ENCODE measurements at places on chromosomes 5 and 9. TPM values are rescaled to one million over a fixed set of nuclear protein-coding genes. Genes with fewer than 3 reads are reported as not detected.

Gene PNPLA7
- total RNA-seq = 0.39 TPM

DNA sequence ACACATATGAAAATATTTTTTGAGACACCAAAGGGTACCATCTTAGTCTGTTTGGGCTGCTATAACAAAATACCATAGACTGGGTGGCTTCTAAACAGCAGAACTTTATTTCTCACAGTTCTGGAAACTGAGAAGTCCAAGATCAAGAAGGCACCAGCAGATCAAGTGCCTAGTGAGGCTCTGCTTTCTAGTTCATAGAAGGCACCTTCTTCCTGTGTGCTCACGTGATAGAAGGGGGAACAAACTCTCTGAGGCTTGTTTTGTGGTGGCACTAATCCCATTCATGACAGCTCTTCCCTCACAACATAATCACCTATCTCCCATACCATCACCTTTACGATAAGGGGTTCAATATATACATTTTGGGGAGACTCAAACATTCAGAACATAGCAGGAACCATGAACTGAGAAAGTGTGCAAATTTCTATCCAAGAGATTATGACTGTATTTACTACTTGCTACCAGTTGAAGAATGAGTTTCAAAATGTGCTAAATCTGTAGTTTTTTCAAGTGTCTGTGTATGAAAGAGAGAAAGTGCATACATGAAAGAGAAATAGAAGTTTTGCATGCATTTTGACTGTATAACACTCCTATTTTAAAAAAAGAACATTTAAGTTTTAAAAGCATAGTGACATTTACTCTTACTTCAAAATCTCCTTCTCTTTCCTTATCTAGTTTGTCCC is 207.3 kb downstream of the PARP8 start:
- DNase-seq = no peak

DNA sequence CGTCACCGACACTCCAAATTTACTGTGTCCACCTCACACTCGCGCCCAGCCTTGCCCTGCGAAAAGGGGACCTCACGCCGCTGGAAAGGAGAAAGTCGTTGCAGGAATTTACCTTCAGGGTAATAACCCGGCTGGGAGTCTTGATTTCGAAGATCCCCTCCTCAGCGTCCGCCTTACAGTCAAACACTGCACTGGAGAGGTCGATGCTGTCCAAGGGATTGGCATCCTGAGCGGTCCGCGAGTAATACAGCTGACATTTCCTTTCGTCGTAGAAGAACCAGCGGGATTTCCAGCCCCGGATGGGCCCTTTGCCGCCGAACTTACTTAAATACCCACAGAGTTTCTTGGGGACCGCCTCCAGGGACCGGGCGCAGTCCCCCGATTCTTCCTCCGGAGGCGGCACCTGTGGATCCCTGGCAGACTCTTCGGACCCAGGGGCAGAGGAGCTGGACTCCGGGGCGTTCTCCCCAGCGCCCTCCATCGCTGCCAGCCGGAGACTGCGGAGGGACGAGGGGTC is 330 bp downstream of the TBC1D2 start:
- DNase-seq = peak; percentile 87

DNA sequence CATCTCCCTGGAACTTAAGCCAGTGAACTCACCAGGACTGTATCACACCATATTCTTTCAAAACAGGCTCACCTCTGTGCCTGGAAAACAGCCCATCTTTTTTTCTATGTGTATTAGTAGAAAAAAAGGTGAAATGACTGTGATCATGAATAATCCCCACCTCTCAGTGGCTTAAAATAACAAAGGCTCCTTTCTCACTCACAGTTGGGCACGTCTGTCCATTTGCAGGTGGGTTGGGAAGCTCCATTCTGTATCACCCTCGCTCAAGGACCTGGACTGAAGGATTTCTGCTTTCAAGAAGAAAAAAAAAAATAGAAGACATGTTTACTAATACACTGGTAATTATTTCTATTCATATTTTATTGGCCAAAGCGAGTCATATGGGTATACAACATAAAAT is 17.3 kb upstream of the FGF1 start:
- peak; percentile 58 for DNase-seq

DNA sequence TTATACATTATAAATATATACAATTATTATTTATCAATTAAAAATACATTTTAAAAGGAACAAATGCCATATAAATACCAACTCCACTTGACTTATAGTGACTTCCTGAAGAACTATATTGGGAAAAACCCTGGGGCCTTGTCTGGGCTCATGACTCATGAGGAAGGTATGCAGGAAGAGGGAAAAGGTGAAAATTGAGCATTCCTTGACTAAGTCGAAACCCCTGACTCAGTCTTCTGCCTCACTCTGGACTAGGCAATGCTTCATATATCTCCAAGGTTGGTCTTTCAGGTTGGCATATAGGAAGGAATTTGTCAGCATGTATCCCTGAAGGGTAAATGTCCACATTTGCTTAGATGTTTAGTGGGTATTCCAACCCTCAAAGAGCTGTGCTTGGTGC is 78.5 kb downstream of the SH3TC2 start:
- DNase-seq = peak; percentile 60

DNA sequence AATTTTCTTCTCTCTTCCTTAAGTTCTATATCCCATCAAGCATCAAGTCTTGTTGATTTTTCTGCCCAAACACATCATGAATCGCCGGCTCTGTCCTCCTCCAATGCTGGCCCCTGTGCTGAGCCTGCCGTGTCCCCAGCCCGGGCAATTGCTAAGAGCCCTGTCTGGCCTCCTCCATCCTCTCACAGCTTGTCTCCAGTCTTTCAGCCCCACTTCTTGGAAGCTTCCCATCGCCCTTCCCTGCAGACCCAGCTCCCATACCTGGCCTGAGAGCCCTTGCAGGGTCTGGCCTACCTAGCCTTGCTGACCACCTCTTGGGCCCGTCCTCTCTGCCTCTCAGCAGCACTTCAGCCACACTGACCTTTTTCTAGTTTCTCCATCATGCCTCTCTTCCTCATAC is 61.9 kb downstream of the COL15A1 start:
- no peak for DNase-seq

DNA sequence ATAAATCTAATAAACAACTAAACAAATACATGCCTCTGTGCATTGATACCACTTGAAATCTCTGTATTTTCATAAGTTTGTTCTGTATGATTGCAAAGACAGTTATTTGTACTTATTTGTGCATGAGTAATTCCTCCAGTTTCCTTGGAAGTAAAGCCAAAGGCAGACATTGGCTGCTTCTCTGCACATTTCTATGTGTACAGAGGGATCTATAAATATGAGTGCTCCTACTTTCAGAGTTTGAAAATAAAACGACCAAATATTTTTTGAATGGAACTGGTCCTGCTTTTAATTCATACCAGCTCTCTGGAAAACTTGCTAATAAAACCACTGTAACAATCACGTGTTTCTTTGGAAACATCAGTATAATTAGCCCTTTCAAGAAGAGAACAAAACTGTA is 306.5 kb downstream of the MAN2A1 start:
- no peak for DNase-seq

Gene NIPAL4
- 0.27 TPM for total RNA-seq

Gene MAP1B
- total RNA-seq = 263 TPM

GRCh38 chr5:105506692-105507277 is 1944.2 kb upstream of the NUDT12 start:
- DNase-seq = peak; percentile 59

- no peak for DNase-seq
Observed at GRCh38 chr5:17805227-17805825, 171.1 kb downstream of the TAF11L14 start.

- DNase-seq = no peak
Observed at GRCh38 chr9:130867556-130867955, 29.1 kb downstream of the QRFP start.

Gene GABRP
- total RNA-seq = 3.0 TPM

- DNase-seq = no peak
Observed at GRCh38 chr9:112258106-112258505, 75.3 kb downstream of the PTBP3 start.

Gene NMUR2
- not detected for total RNA-seq

Gene DDX46
- 69.0 TPM for total RNA-seq

Gene GARNL3
- 12.6 TPM for total RNA-seq

- DNase-seq = peak; percentile 34
Observed at GRCh38 chr5:956941-957747, 51.5 kb upstream of the NKD2 start.

DNA sequence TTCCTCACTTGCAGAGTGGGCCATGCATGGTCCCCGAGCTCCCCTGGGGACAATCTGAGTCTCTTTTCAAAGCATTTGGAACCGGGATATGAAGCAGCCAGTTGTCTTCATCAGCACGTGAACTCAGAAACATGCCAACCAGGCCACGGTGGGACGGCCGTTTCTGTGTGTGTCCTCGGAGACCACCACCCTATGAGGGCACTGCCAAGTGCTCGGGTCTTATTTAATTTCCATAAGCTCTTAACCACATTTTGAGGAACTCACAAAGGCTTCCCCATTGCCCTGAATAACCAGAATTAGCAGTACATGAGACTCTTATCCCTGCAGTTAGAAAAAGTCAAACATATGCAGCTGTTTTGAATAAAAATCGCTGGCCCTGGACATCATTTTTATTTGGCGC is 60.1 kb downstream of the OTULIN start:
- DNase-seq = no peak

- no peak for DNase-seq
Observed at GRCh38 chr5:119400245-119400644, 44.4 kb downstream of the TNFAIP8 start.

- DNase-seq = no peak
Observed at GRCh38 chr5:76710991-76711390, 4.9 kb upstream of the F2R start.

- DNase-seq = no peak
Observed at GRCh38 chr5:151075698-151076331, 5.0 kb downstream of the TNIP1 start.

- DNase-seq = peak; percentile 72
Observed at GRCh38 chr9:70411930-70412831, 2.3 kb downstream of the KLF9 start.

Gene GABRA6
- not detected for total RNA-seq

- DNase-seq = no peak
Observed at GRCh38 chr5:89268460-89268859, 385.5 kb upstream of the MEF2C start.

DNA sequence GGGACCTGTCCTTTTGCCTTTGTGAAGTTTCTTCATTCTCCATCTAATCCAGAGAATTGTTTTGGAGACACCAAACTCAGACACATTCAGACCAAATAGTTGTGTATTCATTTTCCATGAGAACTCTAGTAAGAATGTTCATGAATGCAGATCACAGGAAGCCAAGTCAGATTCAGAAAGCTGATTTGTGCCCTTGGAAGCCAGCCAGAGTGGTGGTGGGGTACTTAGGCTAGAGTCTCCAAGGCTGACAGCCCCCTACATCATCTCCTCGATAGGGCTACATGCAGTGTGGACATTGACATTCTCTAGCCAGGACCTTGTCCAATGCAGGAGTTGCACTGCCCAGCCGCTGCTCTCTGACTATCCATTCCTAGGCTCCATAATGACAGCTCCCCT is 137.6 kb downstream of the UGCG start:
- DNase-seq = no peak

DNA sequence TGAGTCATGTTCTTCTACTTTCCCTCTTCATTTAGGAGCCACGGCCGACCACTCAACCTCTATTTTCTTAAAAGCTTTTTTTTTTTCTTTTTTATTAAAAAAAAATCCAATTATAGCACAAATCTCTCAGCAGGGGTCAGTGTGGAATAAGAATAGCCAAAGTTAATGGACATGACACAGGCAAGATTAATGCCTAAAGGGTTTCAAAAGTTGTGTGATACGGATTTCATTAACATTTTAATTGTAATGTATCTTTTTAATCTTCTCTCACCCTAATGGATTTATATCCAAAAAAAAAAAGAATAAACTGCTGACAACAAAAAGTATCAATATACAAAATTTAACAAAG is 5.4 kb downstream of the NACC2 start:
- no peak for DNase-seq

Gene CCNI2
- 0.74 TPM for total RNA-seq

Gene PHF24
- total RNA-seq = 0.14 TPM

- DNase-seq = no peak
Observed at GRCh38 chr5:135355169-135355568, 43.9 kb downstream of the MACROH2A1 start.

- peak; percentile 7 for DNase-seq
Observed at GRCh38 chr5:161546095-161546469, 443 bp downstream of the GABRB2 start.

DNA sequence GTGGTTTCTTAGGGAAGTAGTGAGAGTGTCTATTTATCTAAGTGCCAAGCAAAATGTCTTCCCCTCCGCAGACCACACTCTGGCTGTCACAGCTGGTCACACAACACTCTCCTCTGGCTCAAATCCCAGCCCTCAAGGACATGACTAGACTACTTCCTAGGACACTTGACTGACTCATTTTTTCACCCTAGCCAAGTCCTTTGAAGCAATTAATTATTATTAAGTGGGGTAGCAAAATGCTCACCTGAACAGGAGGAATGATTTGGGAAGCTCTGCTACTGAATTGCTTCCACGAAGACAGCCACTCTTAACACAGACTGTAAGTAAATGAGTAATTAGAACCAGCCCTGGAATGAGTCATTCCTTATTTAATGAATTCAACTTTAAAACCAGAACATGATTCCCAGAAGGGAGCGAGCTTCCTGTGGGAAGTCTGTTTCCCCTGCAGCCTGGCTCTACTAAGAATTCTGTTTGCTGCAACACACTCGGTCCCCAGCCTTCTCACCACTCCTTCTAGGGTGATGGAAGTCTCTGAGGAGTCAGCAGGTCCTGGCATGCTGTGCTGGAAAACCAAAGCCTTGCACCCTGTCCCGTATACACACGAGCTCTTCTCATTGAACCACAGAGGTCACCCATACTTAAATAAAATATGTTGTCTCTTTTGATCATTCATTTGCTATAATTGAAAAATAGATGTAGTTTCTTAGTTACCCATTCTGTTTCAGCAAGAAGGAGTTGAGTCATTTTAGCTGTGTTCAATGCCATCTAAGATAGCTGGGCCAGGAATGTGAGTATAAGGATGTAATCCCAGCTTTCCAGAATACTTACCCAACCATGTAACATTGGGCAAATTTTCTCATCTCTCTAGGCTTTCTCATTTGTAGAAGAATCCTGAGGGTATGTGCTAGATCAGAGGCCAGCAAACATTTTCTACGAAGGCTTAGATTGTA is 218.6 kb upstream of the RASEF start:
- DNase-seq = no peak

GRCh38 chr9:104351726-104352125 is 152.3 kb upstream of the OR13F1 start:
- DNase-seq = no peak

All from GM23338 (cell line).